SHP77 treated with DMSO at 0.1 percent for 48 hours (cell line): ENCODE measurements at places on chromosomes 5 and 9.

DNA sequence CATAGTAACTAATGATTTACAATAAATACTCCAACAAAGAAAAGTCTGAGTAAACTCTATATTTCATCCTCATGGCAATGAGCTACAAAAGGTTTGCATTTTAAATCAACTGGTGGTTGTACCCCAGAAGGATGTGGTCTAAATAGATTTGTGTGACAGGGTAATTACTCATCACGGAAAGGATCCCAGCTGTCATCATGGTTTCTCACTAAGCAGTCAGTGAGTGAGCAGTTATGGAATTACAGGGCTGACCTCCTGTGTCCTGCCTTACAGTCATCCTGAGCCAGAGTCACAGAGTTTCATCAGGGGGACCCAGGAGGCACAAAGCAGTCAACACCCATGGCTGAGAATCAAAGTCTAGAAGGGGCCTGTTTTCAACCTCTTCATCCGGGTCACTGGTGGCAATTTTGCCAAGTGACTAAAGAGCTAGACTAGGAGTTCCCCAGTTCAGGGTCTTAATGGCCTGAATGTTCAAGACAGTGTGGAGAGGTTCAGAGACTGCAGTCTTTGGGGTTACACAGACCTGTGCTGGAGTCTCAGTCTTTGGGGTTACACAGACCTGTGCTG is 210.7 kb upstream of the SLC24A2 start:
- DNase-seq = no peak

DNA sequence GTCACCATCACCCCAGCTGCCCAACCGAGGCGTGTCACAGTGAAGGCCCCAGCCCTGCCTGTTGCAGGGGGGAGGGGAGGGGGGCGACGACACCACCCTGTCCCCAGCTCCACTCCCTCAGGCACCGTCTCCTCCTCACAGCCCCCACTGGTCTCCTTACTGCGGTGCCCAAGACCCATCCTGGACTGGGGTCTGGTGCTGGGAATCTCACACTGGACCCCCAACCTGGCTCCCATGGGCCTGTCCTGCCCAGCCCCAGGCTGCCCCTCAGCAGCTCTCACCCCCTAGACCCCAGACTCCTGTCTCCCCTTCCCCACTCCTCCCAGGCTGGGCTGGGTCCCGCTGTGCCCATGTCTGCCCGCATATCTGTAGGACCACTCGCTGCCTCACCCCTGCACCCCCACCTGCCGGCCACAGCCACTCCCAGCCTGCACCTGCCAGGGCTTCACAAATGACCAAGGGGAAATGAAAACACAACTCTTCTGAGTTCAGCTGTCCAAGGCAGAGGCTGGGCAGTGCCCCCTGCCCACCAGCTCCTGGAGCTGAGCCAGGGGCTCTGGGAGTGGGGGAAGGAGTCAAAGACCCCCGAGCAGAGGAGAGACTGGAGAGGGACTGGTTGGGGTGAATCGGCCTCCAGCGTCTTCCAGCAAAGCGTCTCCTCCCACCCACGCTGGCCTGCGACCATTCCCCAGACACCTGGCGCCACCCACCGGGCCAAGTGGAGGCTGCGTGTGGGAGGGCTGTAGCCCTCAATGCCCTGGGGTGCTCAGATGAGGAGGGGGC is 32.6 kb upstream of the EGFL7 start:
- no peak for DNase-seq

- peak; percentile 39 for DNase-seq
Observed at GRCh38 chr9:95268681-95269080, 48.8 kb downstream of the FANCC start.

GRCh38 chr9:133987946-133988665 is 4.0 kb downstream of the VAV2 start:
- no peak for DNase-seq

DNA sequence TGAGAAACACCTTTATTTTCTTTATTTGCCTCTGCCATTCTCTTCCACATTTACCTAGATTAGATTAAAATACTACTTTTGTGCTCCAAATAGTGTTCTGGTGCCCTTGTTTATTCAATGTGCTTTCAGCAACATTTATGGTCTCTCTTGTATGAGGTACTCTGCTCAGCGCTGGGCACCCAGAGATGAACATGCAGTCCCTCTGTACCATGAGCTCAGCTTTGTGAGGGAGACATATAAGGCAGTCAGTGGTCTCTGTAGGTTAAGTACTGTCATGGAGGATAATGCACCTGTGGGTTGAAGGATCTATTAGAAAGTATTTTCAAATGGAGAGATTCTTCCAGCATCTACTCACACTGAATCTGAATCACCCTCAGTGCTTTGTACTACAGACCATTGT is 176.5 kb downstream of the TAF11L14 start:
- DNase-seq = no peak

- DNase-seq = peak; percentile 84
Observed at GRCh38 chr5:126044111-126044668, 379.0 kb upstream of the GRAMD2B start.

GRCh38 chr5:159098603-159099436 is 896 bp downstream of the EBF1 start:
- DNase-seq = no peak

GRCh38 chr9:106376689-106377088 is 486.3 kb upstream of the ZNF462 start:
- no peak for DNase-seq

- peak; percentile 42 for DNase-seq
Observed at GRCh38 chr5:139725073-139725830, 70.4 kb upstream of the PSD2 start.

GRCh38 chr9:109816490-109816889 is 36.5 kb downstream of the PALM2AKAP2 start:
- no peak for DNase-seq

- DNase-seq = no peak
Observed at GRCh38 chr5:122009436-122009835, 47.7 kb downstream of the SRFBP1 start.

DNA sequence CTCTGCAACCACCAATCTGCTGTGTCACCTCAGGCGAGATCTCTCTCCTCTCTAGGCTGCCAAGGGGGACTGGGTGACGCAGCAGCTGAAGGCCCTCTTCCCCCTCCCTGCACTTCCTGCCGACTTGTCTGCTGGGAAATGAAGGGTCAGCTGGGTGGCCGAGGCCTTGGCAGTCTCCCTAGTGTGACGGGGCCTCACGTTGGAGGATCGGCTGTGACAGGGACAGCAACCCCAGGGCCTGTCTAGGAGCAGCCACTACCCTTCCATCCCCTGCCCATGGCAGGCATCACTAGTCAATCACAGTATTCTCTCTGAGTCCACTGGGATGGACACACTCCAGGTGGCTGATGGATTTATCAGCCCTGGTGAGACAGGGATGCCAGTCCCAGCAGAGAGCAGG is 107.3 kb upstream of the SARDH start:
- DNase-seq = peak; percentile 62

GRCh38 chr5:19169426-19169825 is 818.6 kb downstream of the CDH18 start:
- DNase-seq = no peak

- no peak for DNase-seq
Observed at GRCh38 chr9:70065572-70065971, 21.9 kb downstream of the MAMDC2 start.

DNA sequence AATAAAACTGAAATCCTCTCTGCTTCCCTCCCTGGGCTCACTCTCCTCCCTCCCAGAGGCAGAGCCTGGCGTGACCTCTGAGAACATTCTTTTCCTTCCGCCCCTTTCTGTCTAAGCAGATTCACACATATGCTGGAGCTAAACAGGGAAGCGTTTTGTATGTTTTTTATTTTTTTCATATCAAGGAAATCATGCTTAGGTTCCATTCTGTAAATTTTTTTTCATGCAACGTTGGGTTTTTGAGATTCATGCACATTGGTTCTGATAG is 20.2 kb upstream of the BARHL1 start:
- no peak for DNase-seq

- no peak for DNase-seq
Observed at GRCh38 chr5:157547941-157548512, 27.5 kb downstream of the ADAM19 start.

GRCh38 chr5:2699686-2700085 is 51.8 kb downstream of the IRX2 start:
- DNase-seq = no peak

DNA sequence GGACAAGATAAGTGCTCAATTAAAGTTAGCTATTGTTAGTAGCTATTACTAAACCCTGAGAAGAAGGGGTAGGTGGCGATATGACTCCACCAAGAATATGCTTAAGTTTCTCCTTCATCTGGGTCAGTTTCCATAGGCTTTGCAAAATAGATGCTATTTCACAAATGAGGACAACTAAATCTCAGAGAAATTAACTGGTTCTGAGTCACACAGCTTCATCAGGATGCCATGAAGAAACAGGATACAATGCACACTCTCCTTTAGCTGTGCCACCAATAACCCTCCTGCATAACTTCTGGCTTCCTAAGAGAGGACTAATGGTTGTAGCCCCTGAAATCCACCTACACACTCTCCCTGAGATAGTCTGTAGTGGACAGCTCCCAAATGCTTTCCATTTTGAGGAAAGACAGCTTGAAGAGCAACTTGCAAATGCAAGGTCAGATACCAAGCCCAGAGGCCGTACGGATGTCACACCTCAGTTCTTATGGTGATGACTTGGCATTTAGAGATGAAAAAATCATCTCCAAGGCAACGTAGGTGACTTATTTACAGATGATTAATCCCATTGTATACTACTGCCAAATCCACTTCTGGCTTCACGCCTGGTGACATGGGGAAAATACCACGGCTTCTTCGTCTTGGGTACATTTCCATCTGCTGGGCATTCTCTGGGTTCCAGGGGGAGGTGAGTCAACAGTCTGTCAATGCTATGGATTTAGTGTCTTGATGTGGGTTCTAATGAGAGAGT is 251.4 kb upstream of the IL12B start:
- peak; percentile 24 for DNase-seq

GRCh38 chr5:139443831-139444453 is 4.6 kb upstream of the DNAJC18 start:
- no peak for DNase-seq

- no peak for DNase-seq
Observed at GRCh38 chr9:119004618-119004990, 364.6 kb downstream of the BRINP1 start.

GRCh38 chr9:104868303-104868686 is 59.7 kb downstream of the ABCA1 start:
- DNase-seq = no peak

GRCh38 chr5:67081261-67081660 is 115.3 kb downstream of the CD180 start:
- no peak for DNase-seq

- no peak for DNase-seq
Observed at GRCh38 chr5:56415356-56415765, 182.2 kb upstream of the ANKRD55 start.

- DNase-seq = no peak
Observed at GRCh38 chr5:77031891-77032290, 1.7 kb downstream of the AGGF1 start.

- DNase-seq = peak; percentile 36
Observed at GRCh38 chr5:22053195-22053594, 799.9 kb downstream of the CDH12 start.

DNA sequence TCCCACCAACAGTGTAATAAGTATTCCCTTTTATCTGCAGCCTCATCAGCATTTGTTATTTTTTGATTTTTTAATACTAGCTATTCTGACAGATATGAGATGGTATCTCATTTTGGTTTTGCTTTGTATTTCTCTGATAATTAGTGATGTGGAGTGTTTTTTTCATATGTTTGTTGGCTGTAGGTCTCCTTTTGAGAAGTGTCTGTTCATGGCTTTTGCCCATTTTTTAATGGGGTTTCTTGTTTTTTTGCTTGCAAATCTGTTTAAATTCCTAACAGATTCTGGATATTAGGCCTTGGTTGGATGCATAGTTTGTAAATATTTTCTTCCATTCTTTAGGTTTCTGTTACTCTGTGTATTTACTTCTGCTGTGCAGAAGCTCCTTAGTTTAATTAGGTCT is 445.4 kb upstream of the DAB2 start:
- DNase-seq = no peak

DNA sequence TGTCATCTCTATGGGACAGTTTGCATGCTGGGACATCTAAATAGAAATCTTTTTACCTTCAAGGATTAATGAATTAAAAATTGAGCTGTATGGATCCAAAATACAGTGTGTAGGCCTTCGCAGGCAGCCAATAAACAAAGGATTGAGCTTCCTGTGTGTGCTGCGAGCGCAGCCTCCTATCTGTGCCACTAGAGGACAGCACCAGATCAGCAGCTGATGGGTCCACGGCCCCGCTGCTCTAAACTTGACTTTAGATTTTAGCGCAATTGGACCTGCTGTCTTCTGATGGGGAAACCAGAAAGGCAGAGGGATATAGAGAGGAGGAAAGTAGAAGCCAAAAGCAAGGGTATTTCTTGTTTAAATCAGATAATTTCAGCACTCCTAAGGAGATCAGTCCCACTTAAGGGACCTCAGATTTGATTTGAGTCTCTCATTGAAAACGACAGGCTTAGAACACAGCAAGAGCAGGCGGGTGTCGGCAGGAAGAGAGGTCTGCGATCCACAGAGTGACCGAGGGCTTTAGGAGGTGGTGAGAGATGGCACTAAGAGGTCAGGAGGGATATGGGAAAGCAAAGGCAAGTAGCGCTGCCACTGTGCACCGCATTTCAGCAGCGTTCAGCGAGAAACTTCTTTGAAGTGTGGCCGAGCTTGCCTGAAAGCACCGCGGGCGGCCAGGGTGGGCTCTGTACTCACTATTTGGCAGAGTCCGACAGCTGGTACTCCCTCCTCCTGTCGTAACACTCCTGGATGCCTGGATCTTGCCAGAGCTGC is 214.3 kb downstream of the GNA14 start:
- DNase-seq = no peak

- no peak for DNase-seq
Observed at GRCh38 chr5:73989956-73990355, 364.0 kb downstream of the ARHGEF28 start.

GRCh38 chr9:80375477-80375876 is 803.7 kb downstream of the TLE4 start:
- DNase-seq = no peak

GRCh38 chr9:113479174-113479621 is 15.7 kb downstream of the RGS3 start:
- DNase-seq = no peak

GRCh38 chr9:81035171-81035570 is 654.2 kb downstream of the TLE1 start:
- no peak for DNase-seq

DNA sequence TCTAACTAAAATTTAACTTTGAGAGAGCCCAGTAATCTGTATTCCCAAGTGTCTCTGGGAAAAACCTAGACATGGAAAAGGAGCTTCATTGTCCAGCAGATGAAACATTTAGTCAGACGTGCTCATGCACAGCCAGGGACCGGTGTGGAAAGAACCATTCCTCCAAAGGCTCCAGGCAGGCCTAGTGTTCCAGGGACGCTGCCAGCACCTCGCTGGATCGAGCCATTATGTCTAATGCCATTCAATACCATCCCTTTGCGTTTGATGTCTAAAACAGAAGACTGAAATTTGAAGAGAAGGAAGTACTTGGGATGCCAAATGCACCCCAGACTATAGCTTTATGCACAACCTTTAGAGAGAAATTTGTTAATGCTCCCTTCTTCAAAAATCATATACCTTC is 1.4 kb upstream of the CHSY3 start:
- DNase-seq = no peak
